ENCODE measurements at places on chromosomes 11 and 22.
A peak's percentile ranks its signal among the peaks of the same experiment; 100 is the strongest.

GRCh38 chr11:123250892-123251656 lies 56.0 kb upstream of the CLMP start:
- DNase-seq = no peak

DNA sequence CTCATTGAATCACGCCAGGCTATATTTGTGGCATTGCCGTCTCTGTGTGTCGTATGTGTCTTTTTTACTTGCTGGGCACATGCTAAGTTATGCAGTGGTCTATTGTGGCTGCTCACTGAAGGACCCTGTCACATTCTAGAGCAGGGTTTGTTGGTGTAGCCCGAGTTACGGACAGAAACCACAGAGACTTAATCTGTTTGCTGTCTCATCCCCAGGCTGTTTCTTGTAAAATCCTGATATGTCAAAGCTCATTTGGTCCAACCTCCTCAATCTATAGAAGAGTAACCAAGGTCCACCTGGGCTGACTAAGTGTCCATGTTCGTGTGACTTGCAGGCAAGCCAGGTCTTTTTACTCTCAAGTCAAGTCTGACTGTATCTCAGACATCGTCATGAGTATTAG lies 5.0 kb downstream of the DPF2 start:
- no peak for DNase-seq

- no peak for DNase-seq
Measured at GRCh38 chr11:131841028-131841427, 470.6 kb downstream of the NTM start.

- no peak for DNase-seq
Measured at GRCh38 chr11:117725048-117725734, 71.8 kb downstream of the DSCAML1 start.

DNA sequence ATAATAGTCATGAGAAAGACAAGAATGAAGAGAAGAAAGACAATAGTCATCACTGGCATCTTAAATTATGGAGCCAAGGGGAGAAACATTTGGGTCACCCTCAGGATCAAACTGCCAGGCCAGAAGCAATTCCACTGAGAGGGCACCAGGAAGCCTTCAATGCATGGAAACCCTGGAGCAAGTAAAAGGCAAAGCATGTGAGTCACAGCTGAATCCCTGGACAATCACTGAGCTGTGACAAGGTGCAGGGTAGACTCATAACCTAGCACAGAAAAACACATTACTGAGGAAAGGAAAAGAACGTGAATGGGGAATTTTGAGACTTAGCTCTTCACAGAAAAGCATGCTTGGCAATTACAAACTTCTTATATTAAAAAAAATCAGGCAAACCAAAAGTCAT lies 1.6 kb downstream of the KCNJ1 start:
- no peak for DNase-seq

- no peak for DNase-seq
Measured at GRCh38 chr11:43770173-43770572, 89.6 kb downstream of the HSD17B12 start.

DNA sequence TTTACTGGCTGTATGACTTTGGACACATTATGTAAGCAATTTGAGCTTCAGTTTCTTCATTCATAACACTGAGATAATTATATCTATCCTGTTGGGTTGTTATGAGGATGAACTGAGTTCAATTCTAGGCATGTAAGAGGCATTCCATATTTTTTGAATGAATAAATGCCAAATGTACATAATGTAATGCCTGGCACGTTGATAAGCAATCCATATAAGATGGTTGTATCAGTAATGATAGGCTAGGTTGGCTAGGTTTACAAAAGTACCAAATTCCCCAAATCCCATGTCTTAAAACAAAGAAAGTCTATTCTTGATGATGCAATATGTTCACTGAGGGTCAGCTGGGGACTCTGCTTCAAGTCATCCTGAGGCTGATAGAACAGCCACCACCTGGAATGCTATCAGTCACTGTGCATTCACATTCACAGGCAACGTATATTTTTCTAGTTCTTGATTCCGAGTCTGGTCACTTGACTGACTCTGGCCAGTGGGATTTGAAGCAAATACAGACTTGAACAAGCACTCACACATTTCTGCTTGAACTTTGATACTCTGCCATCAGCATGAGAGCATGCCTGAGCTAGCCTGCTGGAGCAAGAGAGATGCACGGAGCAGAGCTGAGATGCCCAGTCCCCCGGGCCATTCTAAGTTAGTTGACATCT lies 104.0 kb upstream of the TIMP3 start:
- DNase-seq = no peak

GRCh38 chr11:29327891-29328290 lies 688.9 kb downstream of the KCNA4 start:
- DNase-seq = no peak

DNA sequence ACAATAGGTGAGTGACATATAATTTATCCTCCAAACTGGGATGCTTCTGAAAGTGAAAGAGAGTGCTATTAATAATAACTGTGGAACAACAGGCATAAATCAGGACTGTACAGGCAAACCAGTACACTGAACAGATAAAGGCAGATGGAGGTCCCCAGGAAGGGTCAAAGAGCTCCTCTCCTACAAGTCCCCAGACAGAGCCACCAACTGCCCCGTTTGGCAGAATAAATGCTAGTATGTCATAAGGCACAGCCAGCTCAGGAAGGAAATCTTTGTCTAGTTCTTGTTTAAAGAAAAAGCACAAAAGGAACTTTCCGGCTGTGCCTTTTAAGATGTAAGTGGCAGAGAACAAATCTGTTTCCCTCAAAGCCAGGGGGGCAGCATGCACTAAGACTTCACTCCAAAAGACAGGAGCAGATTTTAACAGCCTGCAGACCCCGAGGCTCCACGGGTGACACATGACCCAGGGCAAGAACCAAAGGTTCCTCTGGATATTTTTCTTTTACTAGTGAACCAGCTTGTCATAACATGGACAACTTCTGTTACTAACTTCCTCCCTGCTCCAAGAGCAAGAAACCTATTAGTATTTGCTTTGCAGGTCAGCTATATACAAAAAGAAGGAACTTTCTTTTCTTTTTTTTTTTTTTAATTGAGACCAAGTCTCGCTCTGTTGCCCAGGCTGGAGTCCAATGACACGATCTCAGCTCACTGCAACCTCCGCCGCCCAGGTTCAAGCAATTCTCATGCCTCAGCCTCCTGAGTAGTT lies 50.2 kb downstream of the MYH9 start:
- no peak for DNase-seq

DNA sequence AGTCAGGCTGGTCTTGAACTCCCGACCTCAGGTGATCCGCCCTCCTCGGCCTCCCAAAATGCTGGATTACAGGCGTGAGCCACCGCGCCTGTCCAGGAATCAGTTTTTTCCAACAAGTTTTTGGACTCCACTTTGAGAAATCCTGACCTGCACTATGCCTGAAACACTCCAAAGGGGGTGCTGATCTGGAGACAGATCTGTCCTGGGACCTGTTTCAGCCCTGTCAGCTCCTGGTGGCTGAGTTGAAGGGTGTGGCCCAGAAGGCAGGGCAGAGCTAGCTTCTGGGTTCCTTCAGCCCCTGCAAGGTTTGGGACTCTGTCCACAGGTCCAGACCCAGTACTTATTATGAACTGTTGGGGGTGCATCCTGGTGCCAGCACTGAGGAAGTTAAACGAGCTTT lies 1.2 kb downstream of the DNAJC4 start:
- no peak for DNase-seq

GRCh38 chr11:133608496-133608895 lies 76.2 kb upstream of the OPCML start:
- no peak for DNase-seq

GRCh38 chr11:16434036-16434435 lies 77.7 kb upstream of the SOX6 start:
- no peak for DNase-seq

DNA sequence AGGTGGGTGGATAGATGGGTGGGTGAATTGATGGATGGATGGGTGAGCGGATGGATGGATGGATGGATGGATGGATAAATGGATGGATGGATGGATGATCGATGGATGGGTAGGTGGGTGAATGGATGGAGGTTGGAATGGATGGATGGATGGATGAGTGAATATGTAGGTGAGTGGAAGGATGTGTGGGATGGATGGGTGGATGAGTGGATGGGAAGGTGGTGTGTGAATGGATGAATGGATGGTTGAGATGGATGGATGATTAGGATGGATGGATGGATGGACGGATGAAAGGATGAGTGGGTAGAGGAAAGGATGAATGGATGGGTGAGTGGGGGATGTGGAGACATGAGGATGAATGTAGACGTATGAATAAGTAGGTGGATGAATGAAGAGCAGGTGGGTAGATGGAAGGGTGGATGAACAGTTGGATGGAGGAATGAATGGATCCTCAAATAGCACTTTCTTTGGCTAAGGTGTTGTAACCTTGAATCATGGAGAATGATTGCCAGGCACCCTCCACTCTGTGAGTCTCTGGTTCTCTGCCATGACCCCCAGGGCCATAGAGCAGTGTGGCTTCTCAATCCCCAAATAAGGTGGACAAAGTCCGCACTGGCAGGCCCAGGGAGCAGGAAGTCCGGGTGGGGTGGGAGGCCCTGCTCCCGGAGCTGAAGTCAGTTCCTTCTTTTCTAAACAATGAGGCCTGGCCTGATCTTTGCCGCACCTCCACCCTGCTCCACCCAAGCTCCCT lies 36.9 kb downstream of the IGF2 start:
- no peak for DNase-seq

DNA sequence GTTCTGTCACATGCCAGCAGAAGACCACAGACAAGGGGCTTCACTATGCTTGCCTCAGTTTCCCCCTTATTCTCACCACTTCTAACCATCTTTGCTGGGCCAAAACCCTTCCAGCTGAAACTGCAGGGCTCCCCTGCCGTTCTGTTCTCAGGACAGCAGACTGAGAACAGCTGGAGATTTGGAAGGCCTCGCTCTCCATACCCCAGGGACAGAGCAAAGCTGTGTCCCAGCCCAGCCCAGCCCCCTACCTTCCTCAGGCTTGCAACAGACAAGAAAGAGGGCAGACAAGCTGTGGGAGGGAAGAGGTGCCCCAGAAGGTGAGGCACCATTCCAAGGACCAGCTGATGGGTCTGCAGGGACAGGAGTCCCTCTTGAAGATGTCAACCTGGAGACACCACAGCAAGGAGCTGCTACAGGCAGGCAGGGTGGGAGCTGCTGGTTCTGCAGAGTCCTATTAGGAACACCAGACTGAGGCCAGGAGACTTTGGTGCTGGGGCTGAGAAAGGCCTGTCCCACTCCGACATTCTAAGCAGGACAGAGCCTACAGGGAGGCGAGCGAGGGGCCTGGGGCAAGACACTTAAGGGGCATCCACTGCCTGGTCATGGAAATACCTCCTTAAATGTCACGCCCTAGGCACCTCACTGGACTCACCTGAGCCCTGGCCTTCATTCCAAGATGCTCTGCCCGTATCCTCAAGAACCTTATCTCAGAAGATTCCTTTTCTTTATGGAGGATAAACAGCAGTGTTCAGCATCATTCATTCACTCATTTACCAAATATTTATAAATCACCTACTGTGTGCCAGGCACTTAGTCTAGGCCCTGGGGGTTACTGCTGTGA lies 6.9 kb downstream of the SCN2B start:
- no peak for DNase-seq

GRCh38 chr22:44914026-44914721 lies 95.6 kb downstream of the PHF21B start:
- no peak for DNase-seq

DNA sequence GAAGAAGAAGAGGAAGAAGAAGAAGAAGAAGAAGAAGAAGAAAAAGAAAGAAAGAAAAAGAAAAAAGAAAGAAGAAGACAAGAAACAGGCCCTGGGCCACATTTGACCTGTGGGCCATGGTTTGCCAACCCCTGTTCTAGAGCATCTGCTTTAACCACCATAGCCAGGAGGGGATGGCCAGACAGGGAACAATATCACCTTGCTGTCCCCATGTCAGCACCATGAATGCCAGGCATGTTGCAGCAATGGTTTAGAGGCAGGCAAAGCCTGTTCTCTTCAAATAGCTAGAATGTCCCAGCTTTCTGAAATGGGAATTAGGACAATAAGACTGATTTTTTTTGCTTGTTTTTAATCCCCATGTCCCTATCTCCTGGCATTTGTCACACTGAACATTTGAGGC lies 338.6 kb upstream of the PLET1 start:
- DNase-seq = no peak

- DNase-seq = no peak
Measured at GRCh38 chr22:41009222-41009948, 58.2 kb downstream of the RBX1 start.

DNA sequence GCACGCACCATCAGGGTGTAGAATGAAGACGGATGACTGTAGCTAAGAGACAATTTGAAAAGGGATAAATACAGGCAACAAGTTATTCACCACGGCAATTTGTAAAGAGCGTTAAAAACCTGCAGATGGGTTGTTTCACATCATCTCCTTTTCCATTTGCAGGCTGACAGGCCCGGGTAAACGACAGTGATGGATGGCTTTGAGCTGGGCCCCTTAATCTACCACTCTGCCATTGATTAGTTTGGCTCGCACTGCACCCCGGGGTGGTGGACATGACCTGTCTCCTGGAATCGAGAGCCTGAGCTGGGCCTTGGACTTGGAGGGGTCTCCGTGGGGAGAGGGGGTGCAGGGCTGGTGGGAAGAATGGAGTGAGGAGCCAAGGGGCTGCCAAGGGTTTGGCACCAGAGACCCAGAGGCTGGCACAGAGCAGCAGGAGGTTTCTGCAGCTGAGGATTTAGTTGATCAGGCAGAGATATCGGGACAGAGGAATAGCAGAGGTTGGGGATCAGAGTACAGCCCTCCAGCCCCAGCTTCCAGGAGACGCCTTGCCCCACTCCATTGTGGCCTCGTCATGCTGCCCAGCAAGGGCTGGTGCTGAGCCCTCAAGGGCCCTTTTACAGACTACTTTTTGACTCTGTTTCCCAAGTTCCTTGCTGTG lies 110.6 kb upstream of the NECTIN1 start:
- no peak for DNase-seq

GRCh38 chr11:131710511-131710910 lies 340.1 kb downstream of the NTM start:
- DNase-seq = no peak

DNA sequence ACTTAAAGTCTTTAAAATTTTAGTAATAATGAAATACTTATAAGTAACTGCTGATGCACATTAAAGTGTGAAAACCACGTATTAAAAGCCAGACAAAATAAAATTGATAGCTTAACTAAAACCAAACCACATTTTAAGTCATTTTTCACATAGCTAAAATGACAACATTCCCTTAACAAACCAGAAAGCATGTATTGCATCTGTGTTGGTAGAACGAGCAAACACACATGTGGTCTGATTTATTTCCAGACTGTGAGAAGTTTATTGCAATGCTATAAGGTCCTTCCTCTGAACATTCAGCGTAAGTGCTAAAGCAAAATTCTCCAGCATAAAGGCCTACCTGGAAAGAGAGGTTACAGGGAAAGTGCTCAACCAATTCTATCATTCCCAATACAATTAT lies 57.8 kb downstream of the ARHGAP20 start:
- DNase-seq = no peak

GRCh38 chr11:78642979-78643675 lies 68.5 kb upstream of the NARS2 start:
- no peak for DNase-seq

DNA sequence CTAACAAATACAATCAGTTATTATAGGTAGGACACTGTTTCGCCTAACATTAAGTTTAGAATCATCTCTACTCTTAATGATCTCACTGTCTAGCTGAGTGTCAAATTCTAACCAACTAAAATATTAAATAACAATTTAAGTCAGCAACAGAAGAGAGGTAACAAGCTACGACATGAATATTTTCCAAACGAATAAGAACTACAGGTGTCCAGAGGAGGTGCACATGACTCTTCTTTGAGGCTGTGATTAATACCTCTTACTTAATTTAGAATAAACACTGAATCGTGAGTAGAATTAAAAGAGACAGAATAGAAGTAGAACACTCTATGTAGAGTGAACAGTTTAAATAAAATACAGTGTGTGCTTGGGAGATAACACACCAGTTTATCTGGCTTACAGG lies 619.0 kb upstream of the ARHGAP42 start:
- DNase-seq = peak; percentile 10

GRCh38 chr11:61871158-61871597 lies 20.2 kb downstream of the FADS3 start:
- DNase-seq = peak; percentile 23
